ENCODE measurements at places on chromosomes 7 and 10.

- DNase-seq: no peak
These were observed 1188.3 kb upstream of the SORCS1 start for GRCh38 chr10:108352771-108353170.

DNA sequence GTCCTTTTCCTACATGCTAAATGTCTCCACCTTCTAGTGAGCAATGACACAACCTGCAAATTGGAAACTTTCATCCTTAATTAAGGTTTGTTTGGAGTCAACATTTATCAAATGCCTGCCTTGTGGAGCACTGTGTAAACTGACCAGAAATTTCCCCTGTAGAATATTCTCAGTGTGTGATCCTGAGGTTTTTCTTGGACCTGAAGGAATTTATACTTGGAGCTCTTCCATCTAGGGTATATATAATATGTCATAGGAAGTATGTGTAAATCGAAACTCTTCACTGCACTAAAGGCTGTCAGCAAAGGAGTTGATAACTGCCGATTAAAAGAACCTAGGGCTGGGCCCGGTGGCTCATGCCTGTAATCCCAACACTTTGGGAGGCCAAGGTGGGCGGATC is 152.4 kb downstream of the NSUN6 start:
- DNase-seq: no peak

- no peak for DNase-seq
These were observed 762 bp upstream of the SEMA3E start for GRCh38 chr7:83649701-83650100.

DNA sequence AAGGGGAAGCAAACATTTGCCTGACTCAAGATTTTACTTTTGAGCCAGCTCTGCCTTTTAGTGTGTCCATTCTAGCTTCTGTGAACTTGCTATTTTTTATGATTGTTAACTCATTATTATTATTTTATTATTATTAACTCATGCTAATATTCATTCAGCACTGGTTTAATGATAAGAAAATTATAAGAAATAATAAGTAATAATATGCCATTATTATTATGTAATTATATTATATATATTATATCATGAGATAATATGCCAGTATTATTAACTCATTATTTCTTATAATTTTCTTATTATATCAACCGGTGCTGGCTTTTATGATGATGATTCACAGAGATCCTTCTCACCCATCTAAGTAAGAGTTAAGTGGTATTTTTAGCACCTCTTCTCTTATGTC is 79.3 kb upstream of the NPVF start:
- DNase-seq: no peak

DNA sequence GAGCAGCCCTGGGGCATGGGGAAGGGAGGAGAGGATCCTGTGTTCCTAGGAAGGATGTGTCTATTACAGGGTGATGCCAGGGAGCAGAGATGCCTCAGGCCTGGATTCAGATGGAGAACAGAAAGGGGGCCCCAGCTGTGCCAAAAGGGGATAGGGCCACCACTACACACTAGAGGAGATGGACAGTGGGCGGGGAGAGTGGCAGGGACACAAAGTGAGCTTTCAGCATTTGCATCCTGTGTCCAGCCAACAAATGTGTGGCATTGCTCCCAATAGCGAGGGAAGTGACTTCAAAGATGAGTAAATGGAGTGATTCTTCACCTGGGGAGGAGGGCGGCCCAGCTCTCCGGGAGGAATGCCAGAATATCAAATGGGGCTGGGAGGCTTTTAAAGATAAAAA is 64.9 kb upstream of the WAPL start:
- no peak for DNase-seq

- DNase-seq: no peak
These were observed 102.0 kb downstream of the GLCCI1 start for GRCh38 chr7:8070451-8071180.

- no peak for DNase-seq
These were observed 39.8 kb downstream of the RGS10 start for GRCh38 chr10:119502618-119503155.

All from SW 1271 (cell line).